ENCODE measurements at places on chromosomes 3 and 15.
A peak's percentile ranks its signal among the peaks of the same experiment; 100 is the strongest.

DNA sequence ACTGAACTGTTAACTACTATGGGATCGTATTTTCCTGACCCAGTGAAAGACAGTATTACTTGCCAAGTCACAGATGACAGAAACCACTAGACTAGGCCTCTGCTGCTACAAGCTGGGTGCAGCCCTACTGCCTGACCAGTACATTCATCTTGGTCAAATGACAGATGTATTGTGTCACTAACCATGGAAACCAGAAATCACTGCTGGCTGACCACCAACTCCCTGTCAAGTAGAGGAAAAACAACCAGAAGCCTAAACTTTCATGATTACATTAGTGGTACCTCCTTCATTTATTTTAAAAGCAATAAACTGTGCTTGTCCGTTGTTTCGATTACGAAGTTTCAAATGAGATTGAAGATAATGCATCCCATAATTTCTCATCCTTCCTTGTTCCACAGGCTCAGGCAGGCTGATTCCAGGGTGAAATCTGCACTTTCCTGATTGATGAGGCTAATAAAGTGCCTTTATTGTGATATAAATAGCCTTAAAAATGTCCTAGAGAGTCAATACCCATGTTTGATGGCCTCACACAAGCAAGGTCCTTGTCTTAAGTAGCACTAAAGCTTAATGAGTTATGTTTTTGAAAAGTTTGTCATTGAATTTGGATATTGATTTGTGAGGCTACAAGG, 309.7 kb downstream of the LSAMP start:
- no peaks in the 10 kb centered on the region for H3K27me3 ChIP-seq
- no peaks in the 10 kb centered on the region for H3K36me3 ChIP-seq
- no peak for DNase-seq
- H3K4me3 ChIP-seq = no peak overlapping the region

- H3K27me3 ChIP-seq = no peaks in the 10 kb centered on the region
- no peak overlapping the region for H3K4me3 ChIP-seq
- no peak overlapping the region for H3K27ac ChIP-seq
- H3K4me1 ChIP-seq = no peaks in the 10 kb centered on the region
- DNase-seq = no peak
Measured at GRCh38 chr3:4416961-4417360, 50.1 kb downstream of the SUMF1 start.

DNA sequence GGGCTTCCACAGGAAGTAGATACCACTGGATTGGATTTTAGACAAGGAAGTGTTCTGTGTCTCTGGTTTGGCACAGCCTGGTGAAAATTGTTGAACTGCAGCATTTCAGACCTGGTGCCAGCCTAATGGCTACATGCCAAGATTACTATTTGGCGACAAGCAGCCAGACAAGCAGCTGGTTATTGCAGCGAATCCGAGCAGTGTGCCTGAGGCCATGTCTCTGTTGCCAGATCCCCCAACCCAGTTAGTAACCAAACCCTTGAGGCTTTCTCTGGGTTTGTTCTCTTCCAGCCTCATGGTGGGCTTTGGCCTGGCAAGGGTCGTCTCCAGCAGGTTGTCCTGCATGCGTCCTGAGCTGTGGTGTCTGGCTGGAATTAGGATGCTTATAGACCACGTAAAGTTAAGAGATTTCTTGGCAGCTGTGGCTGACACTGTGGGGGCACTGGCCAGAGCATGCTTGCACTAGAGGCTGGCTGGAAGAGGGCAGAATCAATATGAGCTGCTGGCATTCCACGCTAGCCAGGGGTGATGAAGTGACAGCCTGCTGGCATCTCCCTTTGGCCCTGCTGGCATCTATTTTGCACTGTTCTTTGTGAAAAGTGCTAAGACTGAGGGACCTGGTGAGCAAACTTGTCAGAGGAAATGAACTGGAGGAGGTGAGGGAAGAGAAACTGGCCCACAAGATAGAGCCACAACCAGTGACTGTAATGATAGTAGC, 172.6 kb downstream of the RBMS3 start:
- H3K27ac ChIP-seq = no peak overlapping the region
- H3K4me3 ChIP-seq = no peak overlapping the region
- no peak for DNase-seq
- no peaks in the 10 kb centered on the region for H3K4me1 ChIP-seq
- H3K27me3 ChIP-seq = no peaks in the 10 kb centered on the region
- no peaks in the 10 kb centered on the region for H3K36me3 ChIP-seq

DNA sequence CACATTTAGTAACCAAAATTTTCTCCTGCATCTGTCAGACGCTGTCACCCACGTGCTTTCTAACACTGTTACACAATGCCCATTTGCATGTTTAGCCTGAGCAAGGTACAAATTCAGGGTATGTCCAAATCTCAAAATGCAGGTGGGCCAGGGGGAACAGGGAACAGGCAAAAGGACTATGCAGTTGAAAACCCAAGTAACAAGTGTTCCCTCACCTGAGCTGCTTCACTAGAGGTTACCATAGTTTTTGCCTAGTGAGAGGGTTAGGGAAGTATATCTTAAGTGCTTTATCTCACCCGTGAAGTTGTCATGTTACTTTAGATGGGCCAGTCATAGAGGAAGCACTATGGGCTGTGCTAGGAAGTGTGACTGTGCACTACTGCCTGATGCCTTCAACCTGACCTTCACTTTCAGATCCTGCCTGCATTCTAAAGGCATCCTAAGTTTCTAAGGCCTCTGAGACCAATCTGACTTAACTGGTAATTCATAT, 6.0 kb upstream of the TMEM87A start:
- peaks cover 10% of the 10 kb centered on the region for H3K4me1 ChIP-seq
- no peak overlapping the region for H3K4me3 ChIP-seq
- H3K27ac ChIP-seq = no peak overlapping the region
- H3K36me3 ChIP-seq = peaks cover 47% of the 10 kb centered on the region

DNA sequence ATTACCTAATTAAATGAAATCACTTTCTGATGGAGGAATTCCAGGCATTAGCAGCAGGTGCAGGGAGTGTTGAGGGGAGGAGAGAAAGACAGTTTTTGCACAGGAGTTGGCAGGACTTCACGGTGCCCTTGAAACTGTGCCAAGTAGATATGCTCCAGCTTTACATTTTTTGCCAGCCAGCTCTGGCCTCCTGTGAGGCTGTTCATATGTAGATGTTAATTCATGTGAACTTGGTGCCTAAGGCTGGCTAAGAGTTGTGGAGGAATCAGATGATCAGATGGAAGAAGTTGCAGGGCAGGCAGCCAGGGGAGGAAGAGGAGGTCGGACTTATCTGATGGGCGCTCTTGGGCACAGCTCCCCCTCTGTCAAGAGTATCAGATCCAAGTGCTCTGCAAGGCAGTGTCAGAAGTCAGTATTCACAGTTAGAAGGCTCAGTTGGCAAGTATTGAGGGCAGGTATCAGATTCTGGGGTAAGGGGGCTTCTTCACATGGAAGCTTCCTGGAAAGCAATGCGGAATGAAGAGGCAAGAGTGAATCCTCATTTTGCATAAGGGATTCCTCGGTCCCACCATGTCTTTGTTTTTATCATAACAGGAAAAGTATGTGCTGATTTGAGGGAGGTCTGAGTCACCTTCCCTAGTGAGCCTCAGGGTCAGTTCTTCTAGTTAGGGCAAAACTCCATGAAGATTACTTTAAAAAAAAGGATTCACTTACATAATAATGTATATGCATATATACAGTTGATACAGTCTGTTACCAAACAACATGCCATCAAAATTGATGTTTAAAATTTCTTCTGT, 172.6 kb upstream of the UMPS start:
- H3K4me3 ChIP-seq = no peak overlapping the region
- H3K36me3 ChIP-seq = no peaks in the 10 kb centered on the region
- H3K27me3 ChIP-seq = peaks cover 11% of the 10 kb centered on the region
- H3K27ac ChIP-seq = no peak overlapping the region
- no peak for DNase-seq
- peaks cover 4% of the 10 kb centered on the region for H3K4me1 ChIP-seq

GRCh38 chr15:39680868-39681267, 100.0 kb downstream of the THBS1 start:
- no peaks in the 10 kb centered on the region for H3K27me3 ChIP-seq
- H3K4me3 ChIP-seq = no peak overlapping the region
- DNase-seq = no peak
- H3K36me3 ChIP-seq = no peaks in the 10 kb centered on the region
- no peak overlapping the region for H3K27ac ChIP-seq

- H3K4me1 ChIP-seq = no peaks in the 10 kb centered on the region
- no peak for DNase-seq
- no peak overlapping the region for H3K4me3 ChIP-seq
- no peaks in the 10 kb centered on the region for H3K36me3 ChIP-seq
- H3K27me3 ChIP-seq = no peaks in the 10 kb centered on the region
- H3K27ac ChIP-seq = no peak overlapping the region
Measured at GRCh38 chr3:114408736-114409670, 115.2 kb downstream of the TIGIT start.

- H3K4me3 ChIP-seq = peak overlapping the region; percentile 63
- no peak overlapping the region for H3K27ac ChIP-seq
- no peaks in the 10 kb centered on the region for H3K27me3 ChIP-seq
- peaks cover 18% of the 10 kb centered on the region for H3K4me1 ChIP-seq
Measured at GRCh38 chr3:196207833-196208607, 3.2 kb downstream of the ZDHHC19 start.

GRCh38 chr3:178200316-178200715, 335.9 kb upstream of the KCNMB2 start:
- H3K27me3 ChIP-seq = no peaks in the 10 kb centered on the region
- H3K4me1 ChIP-seq = no peaks in the 10 kb centered on the region
- DNase-seq = no peak
- H3K36me3 ChIP-seq = no peaks in the 10 kb centered on the region
- H3K27ac ChIP-seq = no peak overlapping the region
- H3K4me3 ChIP-seq = no peak overlapping the region

- H3K36me3 ChIP-seq = no peaks in the 10 kb centered on the region
- H3K27ac ChIP-seq = no peak overlapping the region
- no peaks in the 10 kb centered on the region for H3K4me1 ChIP-seq
Measured at GRCh38 chr3:77799278-77799677, 759.4 kb downstream of the ROBO2 start.

DNA sequence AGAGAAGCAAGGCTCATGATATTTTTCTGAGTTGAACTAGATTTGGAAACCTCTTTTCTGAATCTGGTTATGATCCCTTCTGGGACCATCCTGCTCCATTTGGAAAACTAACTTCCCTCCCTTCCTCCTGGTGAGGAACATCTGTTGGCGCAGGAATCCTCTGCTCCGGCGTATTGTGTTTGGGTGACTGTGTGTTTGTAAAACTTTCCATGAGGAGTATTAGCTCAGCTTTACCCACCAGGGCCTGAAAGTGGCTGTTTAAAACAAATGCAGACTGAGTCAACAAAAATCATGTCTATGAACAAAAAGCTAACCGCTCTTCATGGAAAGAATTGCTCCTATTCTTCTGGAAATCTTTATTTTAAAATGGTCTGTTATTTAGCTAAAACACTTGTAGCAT, 17.7 kb downstream of the STARD9 start:
- no peaks in the 10 kb centered on the region for H3K4me1 ChIP-seq
- H3K36me3 ChIP-seq = no peaks in the 10 kb centered on the region
- H3K27ac ChIP-seq = no peak overlapping the region
- no peaks in the 10 kb centered on the region for H3K27me3 ChIP-seq

DNA sequence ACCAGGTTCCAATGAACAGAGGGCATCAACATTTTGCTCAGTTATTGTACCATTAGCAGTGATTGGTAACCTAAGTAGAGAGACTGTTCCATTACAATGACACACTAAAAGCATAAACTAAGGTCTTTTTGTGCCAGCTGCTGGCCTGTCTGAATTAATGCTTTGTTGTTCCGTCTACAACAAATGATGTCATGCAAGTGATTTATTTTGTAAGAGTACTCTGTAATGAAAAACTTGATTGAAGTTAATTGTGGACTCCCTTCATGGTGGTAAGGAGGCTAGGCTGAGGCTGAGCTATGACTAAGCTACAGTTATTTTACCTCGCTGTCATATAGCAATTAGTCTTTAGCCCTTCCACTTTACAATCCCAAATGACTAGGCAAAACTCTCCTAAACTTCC, 23.2 kb downstream of the RCN2 start:
- no peak overlapping the region for H3K27ac ChIP-seq
- no peak overlapping the region for H3K4me3 ChIP-seq
- H3K4me1 ChIP-seq = no peaks in the 10 kb centered on the region
- H3K27me3 ChIP-seq = no peaks in the 10 kb centered on the region
- peaks cover 3% of the 10 kb centered on the region for H3K36me3 ChIP-seq
- no peak for DNase-seq

- H3K36me3 ChIP-seq = no peaks in the 10 kb centered on the region
- H3K27me3 ChIP-seq = no peaks in the 10 kb centered on the region
- DNase-seq = peak; percentile 84
- H3K4me1 ChIP-seq = peaks cover 35% of the 10 kb centered on the region
Measured at GRCh38 chr3:41117398-41117870, 81.9 kb upstream of the CTNNB1 start.

- H3K27ac ChIP-seq = no peak overlapping the region
- DNase-seq = no peak
- H3K4me1 ChIP-seq = no peaks in the 10 kb centered on the region
- no peak overlapping the region for H3K4me3 ChIP-seq
- no peaks in the 10 kb centered on the region for H3K27me3 ChIP-seq
Measured at GRCh38 chr3:65277798-65278197, 590.0 kb upstream of the ADAMTS9 start.

GRCh38 chr3:181329024-181329423, 339.5 kb upstream of the DNAJC19 start:
- H3K4me1 ChIP-seq = no peaks in the 10 kb centered on the region
- H3K4me3 ChIP-seq = no peak overlapping the region
- no peaks in the 10 kb centered on the region for H3K36me3 ChIP-seq
- no peaks in the 10 kb centered on the region for H3K27me3 ChIP-seq
- DNase-seq = no peak
- no peak overlapping the region for H3K27ac ChIP-seq

DNA sequence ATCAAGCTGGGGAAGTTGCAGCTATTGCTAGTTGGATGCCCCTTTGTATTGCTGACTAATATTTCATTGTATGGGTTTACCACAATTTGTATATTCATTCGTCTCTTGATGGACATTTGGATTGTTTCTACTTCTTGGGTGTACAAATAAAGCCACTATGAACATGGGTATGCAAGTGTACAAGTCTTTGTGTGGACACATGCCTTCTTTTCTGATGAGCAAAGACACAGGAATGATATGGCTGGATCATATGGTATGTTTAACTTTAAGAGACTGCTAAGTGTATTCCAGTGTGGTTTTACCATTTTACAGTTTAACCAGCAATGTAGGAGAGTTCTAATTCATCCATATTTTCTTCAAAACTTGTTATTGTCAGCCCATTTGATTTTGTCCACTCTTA, 32.2 kb downstream of the NECTIN3 start:
- no peak for DNase-seq
- no peaks in the 10 kb centered on the region for H3K36me3 ChIP-seq

- no peaks in the 10 kb centered on the region for H3K4me1 ChIP-seq
- H3K27me3 ChIP-seq = peaks cover 6% of the 10 kb centered on the region
- H3K27ac ChIP-seq = no peak overlapping the region
Measured at GRCh38 chr3:140706360-140706759, 28.5 kb downstream of the TRIM42 start.

DNA sequence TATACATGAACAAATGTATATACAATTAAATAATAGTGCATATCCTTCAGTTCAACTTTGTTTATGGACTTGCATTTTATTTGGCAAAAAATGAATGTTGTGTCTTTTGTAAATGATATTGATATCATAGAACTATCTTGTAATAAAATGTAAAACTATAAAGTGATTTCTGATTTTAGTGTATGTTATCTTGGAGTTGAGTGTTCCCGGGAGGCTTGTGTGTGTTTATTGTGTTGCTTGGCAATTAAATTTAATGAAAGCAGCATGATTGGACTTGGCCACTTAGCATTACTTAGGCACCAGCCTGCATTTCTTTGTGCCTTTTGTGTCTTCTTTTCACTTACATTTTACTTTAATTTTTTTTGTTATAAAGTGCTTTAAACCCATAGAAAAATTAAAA, 10.6 kb downstream of the ARHGEF26 start:
- H3K4me3 ChIP-seq = no peak overlapping the region
- no peaks in the 10 kb centered on the region for H3K4me1 ChIP-seq
- no peaks in the 10 kb centered on the region for H3K36me3 ChIP-seq
- no peak for DNase-seq
- no peaks in the 10 kb centered on the region for H3K27me3 ChIP-seq
- H3K27ac ChIP-seq = no peak overlapping the region

Data from CD4-positive, alpha-beta T cell (primary cell).